ENCODE measurements at places on chromosomes 12 and 14. TPM values are rescaled to one million over a fixed set of nuclear protein-coding genes. Genes with fewer than 3 reads are reported as not detected.

- DNase-seq, result no peak
Measured at GRCh38 chr12:45125997-45126396, 75.1 kb upstream of the DBX2 start.

DNA sequence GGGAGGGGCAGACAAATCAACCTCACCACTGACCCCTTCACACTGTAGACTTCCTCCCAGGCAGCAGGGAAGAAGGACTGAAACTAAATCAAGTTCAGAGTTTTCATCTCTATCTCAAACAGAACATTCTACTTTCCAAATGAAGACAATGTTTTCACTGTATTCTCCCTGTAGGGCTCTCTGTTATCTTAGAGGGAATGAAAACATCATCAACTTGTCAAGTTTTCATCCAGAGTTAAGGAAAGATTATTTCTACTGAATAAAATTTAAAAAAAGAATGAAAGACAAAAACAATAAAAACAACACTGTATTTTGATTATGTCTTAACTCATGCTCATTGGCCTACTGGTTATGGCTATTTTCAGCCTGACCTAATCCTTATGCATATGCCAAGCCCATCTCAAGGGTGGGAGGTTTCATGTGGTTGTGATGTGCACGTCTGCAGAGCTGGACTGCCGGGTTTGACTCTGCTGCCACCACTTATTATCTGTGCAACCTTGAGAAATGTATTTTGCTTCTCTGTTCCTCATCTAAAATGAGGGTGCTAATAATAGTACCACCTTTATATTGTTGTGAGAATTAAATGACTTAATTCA lies 152.0 kb upstream of the AVPR1A start:
- DNase-seq, result no peak

- DNase-seq, result no peak
Measured at GRCh38 chr14:100285913-100286400, 20.3 kb downstream of the SLC25A29 start.

DNA sequence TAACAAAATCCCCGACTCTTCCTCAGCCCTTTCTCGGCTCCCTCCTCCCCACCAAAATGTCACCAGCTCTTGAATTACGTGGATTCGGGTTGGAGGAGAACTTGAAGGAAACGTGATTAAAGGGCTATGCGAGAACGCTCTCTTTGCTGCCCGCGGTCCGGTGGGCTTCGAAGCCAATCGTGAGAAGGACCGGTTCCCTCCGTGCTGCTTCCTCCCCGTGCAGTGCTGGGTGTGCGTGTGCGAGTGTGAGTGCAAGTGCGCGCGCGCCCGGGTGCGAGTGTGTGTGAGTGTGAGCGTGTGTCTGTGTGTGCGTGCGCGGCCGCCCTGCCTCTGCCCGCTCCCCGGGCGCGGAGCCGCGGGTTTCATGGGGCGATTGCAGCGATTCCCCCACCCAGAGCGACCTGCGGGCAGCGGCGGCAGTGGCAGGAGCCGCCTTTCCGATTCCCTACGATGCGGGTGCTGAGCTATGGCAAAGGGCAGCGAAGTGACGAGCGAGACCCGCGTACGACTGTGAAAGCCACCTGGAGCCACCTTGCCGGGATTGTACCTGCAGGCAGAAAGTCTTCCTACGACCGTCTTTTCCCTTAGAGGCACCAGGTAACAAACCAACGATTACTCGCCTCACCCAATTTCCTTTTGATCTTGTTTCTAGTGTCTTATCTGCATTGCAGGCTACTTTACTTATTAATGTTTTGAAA lies 1.4 kb downstream of the LRFN5 start:
- no peak for DNase-seq

The FRMD6 gene
- 112 TPM for total RNA-seq

The OR6C68 gene
- not detected for total RNA-seq
